ENCODE measurements at places on chromosomes 5 and 9. TPM values are rescaled to one million over a fixed set of nuclear protein-coding genes. Genes with fewer than 3 reads are reported as not detected.

DNA sequence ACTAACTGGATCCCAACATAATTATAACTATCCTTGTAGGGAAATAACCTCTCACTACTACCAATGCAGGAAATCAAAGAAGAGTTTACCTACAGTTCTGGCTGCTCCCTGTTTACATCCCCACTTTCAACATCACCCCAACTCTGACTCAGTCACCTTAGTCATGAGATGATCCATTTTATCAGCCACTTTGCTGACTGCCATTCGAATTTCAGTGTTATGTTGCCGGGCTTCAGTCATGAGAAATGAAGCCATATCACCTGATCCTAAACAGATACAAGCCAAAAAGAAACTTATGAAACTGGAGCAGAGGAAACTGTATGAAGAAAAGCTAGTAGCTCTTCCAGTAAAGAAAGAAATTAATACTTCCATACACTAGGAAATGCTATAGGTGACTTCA, 33.7 kb downstream of the SLC31A2 start:
- H3K36me3 ChIP-seq = peaks cover 22% of the 10 kb centered on the region
- no peak overlapping the region for H3K27ac ChIP-seq
- H3K4me3 ChIP-seq = no peak overlapping the region
- no peaks in the 10 kb centered on the region for H3K27me3 ChIP-seq
- no peaks in the 10 kb centered on the region for H3K4me1 ChIP-seq

Gene PALM2AKAP2
- total RNA-seq = 58.1 TPM

Gene PCDHGB1
- total RNA-seq = 6.5 TPM

DNA sequence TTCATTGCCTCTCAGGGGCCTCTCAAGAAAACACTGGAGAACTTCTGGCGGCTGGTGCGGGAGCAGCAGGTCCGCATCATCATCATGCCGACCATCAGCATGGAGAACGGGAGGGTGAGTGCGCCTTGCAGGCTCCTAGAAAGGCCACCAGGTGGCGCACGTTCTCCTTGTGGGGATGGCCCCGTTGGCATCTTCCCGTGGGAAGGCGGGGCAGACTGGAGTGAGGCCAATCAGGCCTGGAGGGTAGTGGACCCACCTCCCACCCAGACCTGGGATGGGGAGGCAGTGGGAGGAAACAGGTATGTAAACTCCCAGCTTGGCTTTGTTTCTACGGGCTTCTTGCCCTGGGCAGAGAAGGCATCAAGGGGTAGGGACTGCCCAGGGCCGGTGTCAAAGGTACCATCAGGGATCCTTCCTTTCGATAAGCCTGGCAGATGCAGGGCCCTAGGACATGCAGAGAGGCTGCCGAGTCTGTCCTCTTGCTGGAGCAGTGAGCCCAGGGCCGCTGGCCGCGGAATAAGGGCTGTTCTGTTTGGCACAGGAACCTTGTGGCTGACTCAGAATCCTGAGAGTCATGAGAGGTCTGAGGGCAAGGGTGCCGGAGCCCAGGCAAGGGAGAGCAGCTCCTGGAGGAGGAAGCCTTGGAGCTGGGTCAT, 18.9 kb upstream of the SPTLC1 start:
- no peaks in the 10 kb centered on the region for H3K27me3 ChIP-seq
- H3K4me3 ChIP-seq = no peak overlapping the region
- H3K4me1 ChIP-seq = no peaks in the 10 kb centered on the region
- DNase-seq = peak; percentile 87

Gene PPWD1
- 31.0 TPM for total RNA-seq

Gene CDC20B
- total RNA-seq = not detected

- DNase-seq = peak; percentile 70
- no peaks in the 10 kb centered on the region for H3K4me1 ChIP-seq
- H3K4me3 ChIP-seq = no peak overlapping the region
- no peak overlapping the region for H3K27ac ChIP-seq
- H3K36me3 ChIP-seq = no peaks in the 10 kb centered on the region
These were observed 968 bp downstream of the NKD2 start for GRCh38 chr5:1009359-1010180.

Gene NMUR2
- total RNA-seq = not detected

- no peaks in the 10 kb centered on the region for H3K27me3 ChIP-seq
- H3K4me3 ChIP-seq = no peak overlapping the region
- no peak overlapping the region for H3K27ac ChIP-seq
- DNase-seq = no peak
These were observed 99.8 kb downstream of the ATPSCKMT start for GRCh38 chr5:10149911-10150310.

DNA sequence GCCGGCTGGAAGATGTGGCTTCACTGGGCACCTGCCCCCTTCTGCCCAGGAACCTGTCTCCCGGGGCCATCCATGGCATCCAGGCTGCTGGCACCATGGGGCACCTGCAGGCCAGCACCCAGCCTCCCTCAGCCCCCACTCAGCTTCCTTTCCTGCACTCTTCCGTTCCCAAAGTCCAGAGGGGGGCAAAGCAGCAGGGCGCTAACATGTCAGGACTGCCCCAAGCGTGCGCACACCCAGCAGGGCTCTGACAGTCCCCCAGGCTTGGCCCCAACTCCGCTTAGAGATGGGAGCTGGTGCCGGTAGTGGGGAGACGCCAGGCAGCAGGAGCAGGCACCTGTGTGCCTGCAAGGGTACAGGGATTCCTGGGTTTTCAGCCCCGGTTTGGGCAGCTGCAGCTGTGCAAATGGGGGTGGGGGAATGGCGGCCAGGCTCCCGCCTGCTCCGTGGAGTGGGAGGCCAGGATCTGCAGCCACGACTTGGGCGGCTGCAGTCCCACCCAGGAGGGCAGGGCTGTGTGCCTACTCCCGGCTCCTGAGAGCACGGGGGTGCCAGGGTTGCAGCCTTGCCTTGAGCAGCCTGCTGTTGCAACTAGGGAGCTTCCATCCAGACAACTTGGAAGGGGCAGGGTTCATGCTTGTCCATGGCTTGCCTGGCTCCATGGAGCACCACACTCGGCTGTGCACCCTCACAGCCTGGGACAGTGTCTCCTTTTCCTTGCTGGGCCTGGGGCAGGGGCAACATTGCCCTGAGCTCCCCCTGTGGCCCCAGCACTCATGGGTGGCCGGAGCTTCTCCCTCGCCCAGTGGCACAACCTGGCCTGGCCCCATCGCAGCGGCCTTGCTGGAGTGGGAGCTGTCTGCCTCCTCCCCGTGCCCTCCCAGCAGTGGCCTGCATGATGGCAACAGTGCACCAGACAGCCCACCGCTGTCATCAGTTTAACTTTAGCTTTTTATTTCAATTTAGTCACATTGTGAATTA, 561.1 kb downstream of the MTRR start:
- H3K4me1 ChIP-seq = no peaks in the 10 kb centered on the region
- H3K27ac ChIP-seq = no peak overlapping the region
- no peak overlapping the region for H3K4me3 ChIP-seq
- DNase-seq = no peak
- H3K27me3 ChIP-seq = no peaks in the 10 kb centered on the region

Gene SV2C
- total RNA-seq = not detected

DNA sequence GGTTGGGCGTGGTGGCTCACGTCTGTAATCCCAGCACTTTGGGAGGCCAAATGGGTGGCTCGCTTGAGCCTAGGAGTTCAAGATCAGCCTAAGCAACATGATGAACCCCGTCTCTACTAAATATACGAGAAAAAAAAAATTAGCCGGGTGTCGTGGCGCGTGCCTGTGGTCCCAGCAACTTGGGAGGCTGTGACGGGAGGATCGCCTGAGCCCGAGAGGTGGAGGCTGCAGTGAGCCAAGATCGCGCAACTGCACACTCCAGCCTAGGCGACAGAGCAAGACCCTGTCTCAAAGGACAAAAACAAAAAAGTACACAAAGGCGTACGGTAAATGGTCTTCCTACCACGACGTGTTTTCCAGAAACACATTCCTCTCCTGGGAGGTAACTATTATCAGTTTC, 538 bp upstream of the BDP1 start:
- H3K36me3 ChIP-seq = no peaks in the 10 kb centered on the region
- peak overlapping the region; percentile 95 for H3K4me3 ChIP-seq
- H3K27me3 ChIP-seq = no peaks in the 10 kb centered on the region
- no peaks in the 10 kb centered on the region for H3K4me1 ChIP-seq

Gene SERF1A
- total RNA-seq = 5.9 TPM

- H3K4me1 ChIP-seq = no peaks in the 10 kb centered on the region
- no peak overlapping the region for H3K27ac ChIP-seq
- H3K4me3 ChIP-seq = no peak overlapping the region
- DNase-seq = no peak
These were observed 17.9 kb downstream of the FGF18 start for GRCh38 chr5:171437286-171437821.

Gene MELK
- total RNA-seq = 1.1 TPM

DNA sequence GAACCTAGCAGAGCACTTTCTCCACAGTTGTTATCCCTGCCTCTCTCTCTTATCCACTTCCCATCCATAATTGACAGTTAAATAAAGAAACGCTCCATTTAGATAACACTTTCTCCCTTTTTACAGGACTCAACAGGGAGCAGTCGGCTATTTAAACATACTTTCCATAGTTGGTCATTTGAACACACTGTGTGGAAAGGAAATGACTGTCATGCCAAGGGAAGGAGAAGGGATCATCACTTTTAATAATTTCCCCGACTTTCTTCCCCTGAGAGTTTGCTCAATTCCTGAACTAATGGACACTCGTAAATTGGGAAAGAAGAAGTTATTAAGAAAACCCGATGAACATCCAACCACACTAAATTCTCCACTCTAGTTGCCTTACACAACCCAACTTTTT, 400.8 kb upstream of the PTGER4 start:
- no peak overlapping the region for H3K4me3 ChIP-seq
- no peak for DNase-seq
- H3K27ac ChIP-seq = no peak overlapping the region
- H3K36me3 ChIP-seq = no peaks in the 10 kb centered on the region

DNA sequence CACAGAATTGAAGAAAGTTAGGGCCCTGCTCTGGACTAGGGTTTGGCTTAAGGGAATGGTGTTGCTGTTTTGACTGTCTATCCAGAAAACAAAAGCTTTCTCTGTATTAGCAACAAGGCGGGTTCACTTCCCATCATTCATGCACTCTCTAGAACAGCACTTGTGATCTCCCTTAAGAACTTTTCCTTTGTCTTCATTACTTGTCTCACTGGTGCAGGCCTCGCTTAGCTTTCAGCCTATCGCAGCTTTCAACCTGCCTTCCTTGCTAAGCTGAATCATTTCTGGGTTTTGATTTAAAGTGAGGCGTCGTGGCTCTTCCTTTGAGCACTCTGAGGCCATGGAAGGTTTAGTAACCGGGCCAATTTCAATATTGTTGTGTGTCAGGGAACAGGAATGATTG, 35.2 kb upstream of the LPCAT1 start:
- H3K27ac ChIP-seq = no peak overlapping the region
- H3K36me3 ChIP-seq = no peaks in the 10 kb centered on the region
- H3K4me1 ChIP-seq = no peaks in the 10 kb centered on the region
- DNase-seq = no peak

DNA sequence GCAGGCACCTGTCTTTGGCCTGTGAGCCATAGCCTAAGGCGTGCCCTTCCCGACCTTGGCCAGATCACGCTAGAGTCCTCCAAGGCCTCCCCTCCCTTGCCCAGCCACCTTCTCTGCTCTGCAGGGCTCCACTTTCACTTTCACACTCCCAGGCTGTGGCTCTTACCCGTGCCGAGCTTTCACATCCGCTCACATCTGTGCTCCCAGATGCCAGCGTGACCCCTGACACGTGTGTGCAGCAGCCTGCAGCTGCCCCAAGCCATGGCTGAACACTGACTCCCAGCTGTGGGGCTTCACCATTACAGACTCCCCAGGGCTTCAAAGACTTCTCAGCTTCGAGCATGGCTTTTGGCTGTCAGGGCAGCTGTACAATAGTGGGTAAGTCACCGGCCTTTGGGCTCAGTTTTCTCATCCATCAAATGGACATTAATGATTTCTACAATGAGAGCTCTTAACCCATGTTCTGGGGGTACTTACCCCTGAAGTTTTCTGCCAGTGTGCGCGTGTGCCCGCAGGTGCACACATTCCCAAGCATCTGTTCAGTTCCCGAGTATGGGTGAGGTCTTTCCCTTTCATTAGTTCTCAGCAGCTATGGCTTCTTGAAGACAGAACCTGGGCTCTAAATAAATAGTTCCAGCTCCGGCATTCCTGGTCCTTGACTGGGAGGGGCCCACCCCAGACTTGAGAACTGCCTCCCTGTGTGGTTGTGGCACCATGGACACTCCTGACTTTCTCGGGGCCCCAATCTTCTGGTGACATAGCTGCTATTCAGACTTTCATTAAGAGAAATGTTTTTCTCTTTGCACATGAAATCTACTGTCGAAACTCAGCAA, 118.6 kb downstream of the RGS3 start:
- DNase-seq = peak; percentile 92
- H3K27ac ChIP-seq = peak overlapping the region; percentile 59
- peaks cover 6% of the 10 kb centered on the region for H3K4me1 ChIP-seq
- H3K36me3 ChIP-seq = no peaks in the 10 kb centered on the region

- H3K36me3 ChIP-seq = no peaks in the 10 kb centered on the region
- no peak overlapping the region for H3K4me3 ChIP-seq
- no peaks in the 10 kb centered on the region for H3K27me3 ChIP-seq
- no peak overlapping the region for H3K27ac ChIP-seq
These were observed 31.4 kb upstream of the MTAP start for GRCh38 chr9:21770871-21771560.

Gene IL5
- total RNA-seq = not detected

Data from aorta (tissue), 5 donors.